Osteocyte (in vitro differentiated cells): ENCODE measurements at places on chromosomes 12 and 14. TPM values are rescaled to one million over a fixed set of nuclear protein-coding genes. Genes with fewer than 3 reads are reported as not detected.

The STXBP6 gene
- 6.4 and 7.0 TPM in 2 replicates for total RNA-seq

The TBX5 gene
- total RNA-seq: not detected in 2 replicates

The KERA gene
- not detected in 2 replicates for total RNA-seq

DNA sequence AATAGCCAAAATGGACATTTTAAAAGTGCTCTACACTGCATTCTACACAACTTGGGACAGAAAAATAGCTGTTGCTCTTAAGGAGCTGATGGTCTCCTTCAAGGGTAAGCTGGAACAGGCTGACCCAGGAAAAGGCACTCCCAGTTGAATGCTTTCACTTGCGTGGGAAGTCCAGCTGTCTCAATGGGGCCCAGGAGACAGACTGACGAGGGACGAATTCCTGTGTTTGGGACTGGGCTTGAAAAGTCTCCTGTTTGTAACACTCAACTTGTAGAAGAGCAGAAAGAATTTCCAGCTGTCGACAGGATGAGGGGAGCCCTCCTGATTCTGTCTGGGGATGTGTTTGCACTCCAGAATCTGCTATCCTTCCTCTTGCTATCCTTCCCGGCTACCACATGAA, 180.8 kb downstream of the ZFP36L1 start:
- no peak overlapping the region for H3K4me3 ChIP-seq
- H3K4me1 ChIP-seq: peaks cover 15% of the 10 kb centered on the region
- H3K27me3 ChIP-seq: no peaks in the 10 kb centered on the region
- H3K36me3 ChIP-seq: peaks cover 12% of the 10 kb centered on the region

The LPCAT3 gene
- 33.2 TPM in 2 replicates for total RNA-seq

- peaks cover 2% of the 10 kb centered on the region for H3K36me3 ChIP-seq
- H3K27me3 ChIP-seq: no peaks in the 10 kb centered on the region
- H3K4me1 ChIP-seq: peaks cover 26% of the 10 kb centered on the region
Observed at GRCh38 chr12:104496336-104496735, 39.6 kb downstream of the CHST11 start.

DNA sequence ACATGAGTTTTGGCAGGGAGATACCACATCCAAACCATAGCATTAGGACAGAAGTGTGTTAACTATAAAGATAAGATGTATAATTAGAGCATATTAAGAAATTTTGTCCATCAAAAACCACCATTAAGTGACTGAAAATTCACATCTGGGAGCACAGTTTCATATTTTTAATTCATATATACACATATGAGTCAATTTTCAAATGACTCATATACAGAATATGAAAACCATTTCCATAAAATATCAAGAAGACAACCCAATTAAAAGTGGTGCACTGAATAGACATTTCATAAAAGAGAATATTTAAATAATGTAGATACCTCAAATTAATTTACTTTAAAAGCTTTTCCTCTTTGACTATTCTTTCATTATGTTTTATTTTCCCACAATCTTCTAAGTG, 25.3 kb downstream of the MUCL1 start:
- no peaks in the 10 kb centered on the region for H3K4me1 ChIP-seq
- H3K4me3 ChIP-seq: no peak overlapping the region
- DNase-seq: no peak
- H3K27me3 ChIP-seq: no peaks in the 10 kb centered on the region
- H3K27ac ChIP-seq: no peak overlapping the region

DNA sequence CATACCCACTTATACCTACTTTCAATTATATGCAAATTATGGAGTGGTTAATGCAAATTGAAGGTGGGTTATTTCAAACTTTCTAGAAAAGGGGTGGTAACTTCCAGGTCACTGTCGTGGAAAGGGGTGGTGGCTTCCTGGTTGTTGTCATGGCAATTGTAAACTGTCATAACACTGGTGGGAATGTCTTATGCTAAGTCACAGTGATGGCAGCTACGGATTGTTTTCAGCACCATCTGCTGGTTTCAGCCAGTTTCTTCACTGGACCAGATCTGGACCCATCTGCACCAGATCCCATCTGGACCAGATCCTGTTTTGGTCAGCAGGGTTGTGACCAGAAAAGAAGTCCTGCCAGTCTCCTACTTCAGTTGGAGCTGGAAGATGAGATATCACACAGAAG, 1469.3 kb downstream of the AACS start:
- H3K4me1 ChIP-seq: no peaks in the 10 kb centered on the region
- no peaks in the 10 kb centered on the region for H3K27me3 ChIP-seq
- no peak overlapping the region for H3K4me3 ChIP-seq
